Suprapubic skin (tissue), 4 donors: ENCODE measurements at places on chromosomes 12 and 14. TPM values are rescaled to one million over a fixed set of nuclear protein-coding genes. Genes with fewer than 3 reads are reported as not detected.

HSPA2 gene
- total RNA-seq = 70.8 TPM

KCNJ8 gene
- 1.4 TPM for total RNA-seq

MYH6 gene
- total RNA-seq = not detected

ERP27 gene
- total RNA-seq = not detected

G2E3 gene
- total RNA-seq = 7.5 TPM

KCNC2 gene
- not detected for total RNA-seq

ATF7IP gene
- total RNA-seq = 65.8 TPM

DNA sequence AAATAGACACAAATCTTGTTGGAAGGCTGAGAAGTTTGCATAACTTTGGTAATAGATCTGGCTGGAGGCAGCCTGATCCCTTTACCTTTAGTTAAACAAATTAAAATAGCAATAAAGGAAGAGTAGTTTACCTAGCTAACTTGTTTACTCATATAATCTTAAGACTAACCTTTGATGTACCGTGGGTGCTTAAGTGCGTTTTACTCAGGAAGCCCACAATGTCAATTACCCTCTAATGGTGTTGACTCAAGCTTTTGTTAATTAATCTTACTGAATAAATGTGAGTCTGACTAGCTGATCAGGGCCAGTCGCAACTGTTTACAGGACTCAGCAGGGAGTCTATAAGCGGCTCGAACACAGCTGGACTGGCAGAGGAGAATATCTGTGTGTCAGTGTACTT lies 51.5 kb downstream of the FAR2 start:
- no peak for DNase-seq

DNA sequence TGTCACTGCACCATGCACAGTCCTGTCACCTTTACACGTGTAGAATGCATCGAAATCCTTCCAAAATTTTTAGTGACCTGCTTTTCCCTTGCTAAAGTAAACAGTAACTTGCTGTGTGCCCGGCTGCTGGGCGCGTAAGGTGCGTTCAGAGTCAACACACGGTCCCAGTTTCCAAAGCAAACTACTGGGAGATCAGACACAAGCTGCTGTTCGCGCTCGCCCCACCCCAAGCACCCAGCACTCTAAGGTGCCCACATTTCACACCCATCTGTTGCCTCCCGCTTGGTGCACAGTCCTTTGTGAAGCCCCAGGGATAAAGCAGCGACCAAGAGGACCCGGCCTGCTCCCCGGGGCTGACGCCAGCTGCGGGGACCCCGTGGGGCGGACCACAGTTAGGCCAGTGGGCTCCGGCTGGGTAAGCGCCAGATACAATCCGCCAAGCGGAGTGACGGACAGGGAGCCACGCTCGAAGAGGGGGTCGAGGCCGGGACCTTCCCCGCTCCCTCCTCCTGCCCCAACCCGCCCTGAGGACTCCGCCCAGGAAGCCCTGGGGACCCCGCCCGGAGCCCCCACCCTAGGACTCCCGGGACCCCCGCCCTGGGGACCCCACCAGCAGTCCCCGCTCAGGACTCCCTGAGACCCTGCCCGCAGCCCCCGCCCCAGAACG lies 633 bp downstream of the STX2 start:
- DNase-seq = peak; percentile 72

- no peak for DNase-seq
Observed at GRCh38 chr12:99453836-99454538, 193.6 kb upstream of the GARIN6 start.

DNA sequence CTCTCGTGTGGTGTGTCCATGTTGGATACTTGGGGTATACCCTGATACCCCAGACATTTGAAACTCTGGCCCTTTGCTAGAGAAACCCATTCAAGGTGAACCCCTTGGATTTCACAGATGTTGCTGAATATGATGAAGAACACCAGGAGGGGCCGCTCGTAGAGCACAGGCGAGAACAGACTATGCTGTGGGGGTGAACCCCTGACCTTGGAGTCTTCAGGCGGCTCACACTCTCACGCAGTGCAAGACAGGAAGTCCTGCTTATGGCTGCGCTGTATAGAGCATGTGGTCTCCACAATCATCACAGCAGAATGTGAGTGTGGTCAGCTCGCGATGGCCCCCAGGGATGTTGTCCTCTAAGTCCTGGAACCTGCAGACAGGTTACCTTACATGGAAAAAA lies 60.4 kb downstream of the SLC15A4 start:
- DNase-seq = no peak

DNA sequence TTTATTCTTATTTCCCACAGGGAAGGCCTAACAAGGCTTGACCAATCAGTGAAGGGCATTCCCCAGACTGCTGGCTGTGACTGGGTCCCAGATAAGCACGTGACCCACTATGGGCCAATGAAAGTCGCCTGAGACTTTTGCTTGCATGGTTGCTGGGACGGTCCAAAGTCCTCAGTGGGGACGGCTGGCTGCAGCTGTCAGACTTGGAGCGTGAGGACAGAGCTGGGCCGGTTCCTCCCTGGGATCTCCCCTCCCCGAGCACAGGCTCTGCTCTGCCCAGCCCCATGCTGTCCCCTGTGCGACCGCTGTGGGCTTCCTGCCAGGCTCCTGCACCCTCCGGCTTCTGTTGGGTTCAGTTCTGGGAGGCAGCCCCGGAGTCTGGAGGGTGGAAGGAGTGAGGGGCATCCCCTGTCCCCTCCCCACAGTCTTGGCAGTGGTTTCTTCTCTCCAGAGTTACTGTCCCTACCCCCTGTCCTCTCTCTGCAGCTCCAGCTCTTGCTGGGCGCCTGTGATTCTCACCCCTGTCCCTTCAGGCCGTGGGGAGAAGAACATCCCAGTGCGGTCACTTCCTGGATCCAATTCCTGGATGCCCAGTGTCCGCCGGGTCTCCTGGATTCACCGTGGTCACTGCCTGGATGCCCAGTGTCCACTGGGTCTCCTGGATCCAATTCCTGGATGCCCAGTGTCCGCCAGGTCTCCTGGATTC lies 50.1 kb downstream of the GALNT9 start:
- DNase-seq = no peak

- DNase-seq = no peak
Observed at GRCh38 chr12:15886372-15887042, 4.3 kb downstream of the STRAP start.

GRCh38 chr14:77565289-77565993 lies 51.0 kb downstream of the SPTLC2 start:
- DNase-seq = no peak

GRCh38 chr12:59977779-59978178 lies 381.9 kb downstream of the SLC16A7 start:
- no peak for DNase-seq

GRCh38 chr14:33589334-33589733 lies 361.5 kb downstream of the EGLN3 start:
- no peak for DNase-seq

DNA sequence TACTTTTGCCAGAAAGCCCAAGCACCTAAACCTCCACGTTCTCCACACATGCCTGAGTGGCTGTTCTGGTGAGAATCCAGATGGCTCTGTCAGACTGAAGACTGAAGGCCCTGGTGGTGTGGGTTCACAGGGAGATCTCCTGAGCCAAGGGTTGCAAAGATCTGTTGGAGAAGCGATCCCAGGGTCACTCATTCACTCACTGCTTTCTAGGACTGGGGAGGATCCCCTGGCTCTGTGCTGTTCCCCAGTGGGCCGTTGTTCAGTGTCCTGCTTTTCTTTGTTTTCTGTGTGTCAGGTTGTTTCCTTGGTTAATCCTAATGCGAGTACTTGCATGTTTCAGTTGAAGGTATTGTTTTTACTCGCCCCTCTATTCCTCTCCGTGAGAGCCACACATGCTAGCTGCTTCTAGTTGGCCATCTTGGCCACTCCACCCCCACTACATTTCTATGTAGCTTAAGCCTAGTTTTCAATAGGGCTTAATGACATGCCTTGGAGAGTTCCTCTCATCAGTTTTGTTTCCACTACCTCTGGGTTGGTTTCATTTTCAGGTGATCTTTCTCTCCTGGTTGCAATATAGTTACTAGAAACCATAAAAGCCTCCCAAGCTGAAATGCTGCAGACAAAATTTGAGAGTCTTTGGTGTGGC lies 144.5 kb upstream of the SLC38A2 start:
- no peak for DNase-seq

DNA sequence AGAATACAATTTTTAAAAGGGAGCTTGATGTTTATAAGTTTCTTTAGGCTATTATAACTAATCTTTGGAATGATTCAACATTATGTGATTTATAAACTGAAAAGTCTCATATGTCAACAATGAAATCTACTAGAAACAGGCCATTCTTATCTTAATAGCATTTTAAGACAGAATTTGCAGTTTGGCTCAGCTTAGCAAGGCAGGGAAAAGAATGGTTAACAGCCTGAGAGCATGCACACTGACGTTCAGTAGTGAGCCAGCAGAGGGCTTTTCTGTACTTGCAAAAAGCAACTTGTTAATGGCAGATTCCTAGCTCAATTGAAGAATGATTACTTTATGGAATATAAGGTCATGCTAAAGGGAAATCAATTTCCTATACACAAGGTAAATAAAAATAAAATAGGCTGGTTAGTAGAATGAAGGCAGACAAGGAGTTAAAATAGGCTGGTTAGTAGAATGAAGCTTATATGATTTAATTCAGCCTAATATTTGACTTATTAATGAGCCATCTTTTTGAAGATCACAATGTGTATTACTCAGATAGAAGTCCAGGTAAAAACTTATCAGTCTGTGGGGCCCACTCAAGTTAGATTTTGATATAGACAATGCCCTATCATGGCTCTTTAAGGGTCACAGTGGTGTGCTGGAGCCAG lies 95.9 kb downstream of the OTOGL start:
- no peak for DNase-seq

DNA sequence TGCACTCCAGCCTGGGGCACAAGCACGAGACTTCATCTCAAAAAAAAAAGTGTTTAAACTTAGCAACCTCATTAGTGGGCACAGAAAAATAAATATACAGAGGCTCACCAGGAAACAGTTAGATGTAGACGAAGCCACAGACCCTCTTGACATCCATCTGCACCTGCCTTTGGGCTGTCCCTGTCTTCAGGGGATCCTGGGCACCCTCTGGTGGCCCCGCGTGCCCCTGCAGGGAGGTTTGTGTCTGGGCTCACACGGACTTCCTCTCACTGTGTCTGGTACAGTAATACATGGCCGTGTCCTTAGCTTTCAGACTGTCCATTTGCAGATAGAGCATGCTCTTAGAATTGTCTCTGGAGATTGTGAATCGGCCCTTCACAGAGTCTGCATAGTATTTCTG lies 916.5 kb downstream of the TMEM121 start:
- no peak for DNase-seq

DNA sequence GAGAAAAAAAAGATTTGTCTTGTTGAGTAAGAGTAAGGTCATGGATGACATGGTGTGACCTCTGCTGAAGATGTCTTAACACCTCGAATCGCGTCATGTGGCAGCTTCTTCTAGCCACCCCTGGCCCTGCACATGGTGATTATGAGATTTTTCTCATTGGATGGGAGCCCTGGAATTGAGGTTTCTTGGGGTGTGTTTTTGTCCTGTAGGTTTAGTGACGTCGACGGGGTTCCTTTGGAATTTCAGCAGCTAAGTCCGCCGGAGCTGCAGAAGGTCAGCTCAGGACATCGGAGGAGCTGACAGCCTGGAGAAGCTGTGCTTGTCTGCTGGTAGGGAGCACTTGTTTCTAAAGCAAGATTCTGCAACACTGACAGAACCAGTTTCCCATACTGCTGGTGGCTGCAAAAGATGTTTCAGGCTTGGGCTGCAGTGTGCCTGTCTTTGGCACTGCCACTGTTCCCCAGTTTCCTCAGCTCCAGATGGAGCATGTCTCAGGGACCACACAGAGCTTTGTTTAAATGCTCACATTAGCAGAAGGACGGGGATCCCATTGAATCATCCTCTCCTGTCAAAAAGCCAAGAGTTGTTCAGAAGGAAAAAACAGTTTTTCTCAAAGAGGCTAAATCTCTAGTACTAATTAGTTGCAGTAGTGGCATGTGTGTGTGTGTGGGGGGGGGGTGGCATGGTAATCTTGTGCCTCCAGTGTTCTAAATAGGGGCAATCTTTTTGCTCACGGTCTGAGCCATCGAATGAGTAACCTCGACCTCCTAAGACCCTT lies 5.2 kb upstream of the FOS start:
- DNase-seq = no peak

DNA sequence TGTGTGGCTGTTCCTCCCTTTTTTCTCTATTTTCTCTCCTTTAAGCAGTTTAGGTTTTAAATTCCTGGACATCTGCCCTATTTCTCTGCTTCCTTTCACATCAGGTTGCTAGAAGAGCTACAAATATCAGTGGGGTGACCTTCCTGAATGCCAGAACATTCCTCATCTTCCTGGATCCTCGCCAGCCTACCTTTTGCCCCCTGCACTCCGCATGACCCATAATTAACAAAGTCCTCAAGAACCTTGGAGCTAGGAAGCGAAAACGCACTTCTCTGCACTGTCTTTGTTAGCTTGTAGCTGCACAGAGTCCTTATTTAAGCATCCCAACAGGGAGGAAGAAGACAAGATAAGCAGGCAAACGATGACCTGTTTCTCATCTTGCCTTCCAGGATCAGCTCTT lies 30.5 kb downstream of the VDR start:
- DNase-seq = no peak

DNA sequence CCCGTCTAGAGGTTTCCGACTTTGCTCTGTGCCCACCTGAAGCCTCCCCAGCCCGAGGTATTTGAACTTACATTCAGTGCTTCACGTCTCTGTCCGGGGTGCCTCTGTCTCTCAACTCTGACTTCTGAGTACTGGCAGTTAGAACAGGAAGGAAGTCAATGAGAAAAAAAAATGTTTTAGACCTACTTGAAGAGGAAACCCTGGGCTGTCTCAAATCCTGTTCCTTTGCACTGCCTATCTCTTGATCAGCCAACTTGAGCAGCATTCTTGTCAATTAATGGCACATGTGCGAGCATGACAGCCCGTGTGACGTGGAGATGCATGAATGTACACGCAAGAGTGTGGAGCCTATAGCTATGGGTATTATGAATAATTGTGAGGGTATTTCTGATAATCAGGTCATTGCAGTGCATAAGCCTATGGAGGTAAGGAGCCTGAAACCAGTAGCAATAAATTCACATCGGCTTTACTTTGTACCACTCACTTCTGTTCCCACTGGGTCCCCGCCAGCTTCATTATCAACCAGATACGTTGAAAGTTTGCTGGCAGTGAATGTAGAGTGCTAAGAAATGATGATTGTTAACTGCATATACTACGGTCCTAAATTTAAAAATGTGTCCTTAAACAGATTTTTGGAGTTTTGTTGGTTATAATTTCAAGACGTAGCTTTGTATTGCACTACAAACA lies at the start of gene ARHGDIB:
TSS of gene ARHGDIB (minus strand) at position 136 of the 687 bp plus-strand sequence. CDS start 10,889 bp downstream, outside the sequence.
- DNase-seq = no peak

GRCh38 chr12:86600664-86601231 lies 344.6 kb upstream of the MGAT4C start:
- DNase-seq = no peak

GRCh38 chr14:21191809-21192446 lies 36.1 kb upstream of the OR5AU1 start:
- DNase-seq = peak; percentile 84

DNA sequence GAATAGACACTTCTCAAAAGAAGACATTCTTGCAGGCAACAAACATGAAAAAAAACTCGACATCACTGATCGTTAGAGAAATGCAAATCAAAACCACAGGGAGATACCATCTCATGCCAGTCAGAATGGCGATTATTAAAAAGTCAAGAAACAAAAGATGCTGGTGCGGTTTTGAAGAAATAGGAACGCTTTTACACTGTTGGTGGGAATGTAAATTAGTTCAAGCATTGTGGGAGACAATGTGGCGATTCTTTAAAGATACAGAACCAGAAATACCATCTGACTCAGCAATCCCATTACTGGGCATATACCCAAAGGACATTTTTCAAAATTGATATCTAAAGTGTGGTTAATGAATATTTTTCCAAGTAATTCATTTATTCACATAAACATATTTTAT lies 39.6 kb upstream of the LIN7A start:
- no peak for DNase-seq
